ENCODE measurements at places on chromosomes 7 and 10.

- no peak for DNase-seq
Measured at GRCh38 chr7:35728412-35729060, 33.6 kb upstream of the HERPUD2 start.

DNA sequence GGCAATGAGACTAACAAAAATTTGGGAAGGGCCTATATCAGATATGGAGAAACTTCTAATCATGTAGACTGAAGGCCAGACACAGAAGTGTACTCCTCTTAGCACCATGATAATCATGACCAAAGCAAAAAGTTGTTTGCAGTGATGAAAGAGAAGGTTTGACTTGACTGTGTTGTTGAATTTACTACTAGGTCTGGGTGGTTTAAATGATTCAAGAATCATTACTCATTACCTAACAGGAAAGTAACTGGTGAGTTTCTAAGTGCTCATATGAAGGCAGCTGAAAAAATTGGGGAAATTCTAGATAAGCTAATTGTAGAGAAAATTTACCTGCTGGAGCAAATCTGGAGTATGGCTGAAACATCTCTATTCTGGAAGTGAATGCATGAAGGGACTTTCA, 451.5 kb upstream of the SORCS1 start:
- DNase-seq: no peak

GRCh38 chr7:25633426-25634036, 405.2 kb upstream of the NPVF start:
- no peak for DNase-seq

DNA sequence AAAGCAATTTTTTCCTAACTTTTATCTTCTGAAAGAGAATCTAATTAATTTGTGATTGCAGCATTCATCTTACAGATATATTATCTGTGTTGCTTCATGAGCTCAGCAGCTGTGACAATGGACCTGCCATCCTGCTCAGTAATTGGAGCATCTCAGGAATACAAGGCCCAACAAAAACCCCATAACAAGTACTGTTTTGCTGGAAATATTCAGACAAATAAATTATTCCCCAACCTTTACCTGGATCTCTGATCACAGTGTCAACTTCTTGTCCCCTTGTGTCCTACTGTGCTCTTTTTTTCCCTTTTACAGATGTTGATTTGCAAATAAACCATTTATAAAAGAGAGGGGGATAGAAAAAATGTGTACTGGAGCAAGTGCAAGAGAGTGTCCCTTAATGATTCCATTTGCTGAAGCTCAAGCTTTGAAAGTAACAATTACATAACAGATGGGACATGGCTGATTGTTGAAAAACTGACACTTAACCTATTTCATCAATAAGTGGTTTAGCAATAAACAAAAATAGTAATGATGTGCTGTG, 1063.4 kb upstream of the GHITM start:
- no peak for DNase-seq

DNA sequence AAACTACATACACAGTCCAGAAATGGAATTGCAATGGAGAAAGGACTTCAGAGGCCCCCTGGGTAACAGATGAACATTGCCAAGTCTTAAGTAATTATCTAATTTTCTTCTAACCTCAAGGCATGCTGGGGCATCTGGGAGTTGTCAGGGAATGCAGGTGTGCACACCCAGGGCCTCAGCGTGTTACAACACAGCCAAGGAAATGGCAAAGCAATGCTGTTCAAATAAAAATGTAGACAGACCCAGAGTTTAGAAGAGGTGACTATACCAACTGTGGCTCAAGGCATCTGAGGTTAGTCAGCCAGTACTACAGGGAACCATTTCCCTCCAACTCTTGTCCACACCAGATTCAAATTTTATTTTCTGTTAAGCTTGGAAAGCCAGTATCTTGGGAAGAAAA, 73.6 kb downstream of the CCDC3 start:
- DNase-seq: no peak

- peak; percentile 56 for DNase-seq
Measured at GRCh38 chr7:128425850-128426249, 16.1 kb upstream of the IMPDH1 start.

DNA sequence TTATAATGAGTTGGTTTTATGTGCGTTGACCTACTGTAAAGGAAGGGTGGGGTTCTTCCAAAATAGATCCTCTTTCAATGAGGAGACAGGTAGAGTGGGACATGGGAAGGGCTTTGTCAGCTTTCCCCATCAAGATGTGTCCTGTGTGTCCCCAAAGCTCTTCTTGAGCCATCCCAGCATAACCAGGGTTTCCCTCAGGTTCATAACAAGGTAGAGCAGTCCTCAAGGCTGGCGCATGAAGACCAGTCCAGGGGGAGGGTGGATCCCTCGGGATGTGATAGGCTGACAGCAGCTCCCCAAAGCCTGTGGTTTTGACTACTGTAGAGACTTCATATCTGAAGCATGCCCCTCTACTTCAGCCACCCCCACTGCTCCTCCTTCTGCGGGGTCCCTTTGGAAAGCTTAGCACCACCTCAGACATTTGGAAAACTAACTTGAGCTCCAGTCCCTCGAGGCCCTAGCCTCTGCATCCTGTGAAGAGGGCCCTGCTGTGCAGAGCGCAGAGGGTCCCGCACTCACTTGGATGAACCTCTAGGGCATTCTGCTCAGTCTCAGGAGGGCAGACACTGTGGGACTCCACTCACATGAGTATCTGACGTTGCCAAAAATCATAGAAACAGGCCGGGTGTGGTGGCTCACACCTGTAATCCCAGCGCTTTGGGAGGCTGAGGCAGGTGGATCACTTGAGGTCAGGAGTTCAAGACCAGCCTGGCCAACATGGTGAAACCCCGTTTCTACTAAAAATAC, 1.1 kb upstream of the GIMAP8 start:
- no peak for DNase-seq

DNA sequence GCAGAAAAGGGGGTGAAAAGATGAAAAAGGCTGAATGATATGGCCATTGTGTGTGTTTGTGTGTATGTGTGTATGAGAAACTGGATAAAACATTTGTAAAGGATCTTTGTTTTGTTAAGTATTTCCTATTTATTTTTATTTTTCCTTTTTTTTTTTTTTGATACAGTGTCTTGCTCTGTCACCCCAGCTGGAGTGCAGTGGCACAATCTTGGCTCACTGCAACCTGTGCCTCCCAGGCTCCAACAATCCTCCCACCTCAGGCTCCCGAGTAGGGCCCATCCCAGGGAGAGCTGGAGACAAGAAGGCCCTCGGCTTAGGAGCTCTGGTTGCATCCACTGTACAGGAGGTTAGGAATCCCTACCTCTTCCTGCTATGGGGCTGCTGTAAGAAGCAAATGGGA, 6.9 kb upstream of the CALML5 start:
- no peak for DNase-seq

GRCh38 chr7:93117327-93117726, 452 bp downstream of the SAMD9 start:
- no peak for DNase-seq

DNA sequence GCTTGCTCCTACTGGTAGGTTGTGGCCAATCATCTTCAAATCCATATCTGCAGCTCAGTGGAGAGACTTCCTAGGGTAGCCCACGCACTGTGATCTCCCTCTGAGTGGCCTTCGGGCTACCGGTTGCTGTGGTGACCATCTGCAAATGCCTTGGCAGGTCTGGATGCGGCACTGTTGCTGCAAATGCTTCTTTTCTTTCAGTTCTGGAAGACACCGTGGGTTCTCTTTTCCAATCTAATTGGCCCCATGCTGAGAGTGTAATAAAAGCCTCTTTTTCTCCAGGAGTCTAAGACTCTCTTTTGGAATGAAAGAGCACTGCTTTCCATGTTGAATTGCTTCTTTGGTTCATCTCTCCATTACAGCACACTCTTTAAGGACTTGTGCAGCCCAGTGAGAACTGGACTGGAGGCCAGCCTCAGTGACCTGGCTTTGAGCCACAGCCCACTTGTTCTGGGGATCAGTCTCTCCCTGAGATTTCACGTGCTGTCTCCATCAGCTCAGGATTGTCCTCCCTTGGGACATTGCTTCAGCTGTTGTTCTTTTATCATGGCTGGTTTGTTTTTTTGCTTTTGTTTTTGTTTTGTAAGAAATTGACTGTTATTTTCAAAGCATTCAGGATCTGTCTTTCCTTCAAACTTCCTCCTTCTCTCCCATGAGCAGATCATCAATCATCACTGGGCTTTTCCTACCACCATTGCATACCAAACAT, 286.6 kb downstream of the BMPER start:
- no peak for DNase-seq

DNA sequence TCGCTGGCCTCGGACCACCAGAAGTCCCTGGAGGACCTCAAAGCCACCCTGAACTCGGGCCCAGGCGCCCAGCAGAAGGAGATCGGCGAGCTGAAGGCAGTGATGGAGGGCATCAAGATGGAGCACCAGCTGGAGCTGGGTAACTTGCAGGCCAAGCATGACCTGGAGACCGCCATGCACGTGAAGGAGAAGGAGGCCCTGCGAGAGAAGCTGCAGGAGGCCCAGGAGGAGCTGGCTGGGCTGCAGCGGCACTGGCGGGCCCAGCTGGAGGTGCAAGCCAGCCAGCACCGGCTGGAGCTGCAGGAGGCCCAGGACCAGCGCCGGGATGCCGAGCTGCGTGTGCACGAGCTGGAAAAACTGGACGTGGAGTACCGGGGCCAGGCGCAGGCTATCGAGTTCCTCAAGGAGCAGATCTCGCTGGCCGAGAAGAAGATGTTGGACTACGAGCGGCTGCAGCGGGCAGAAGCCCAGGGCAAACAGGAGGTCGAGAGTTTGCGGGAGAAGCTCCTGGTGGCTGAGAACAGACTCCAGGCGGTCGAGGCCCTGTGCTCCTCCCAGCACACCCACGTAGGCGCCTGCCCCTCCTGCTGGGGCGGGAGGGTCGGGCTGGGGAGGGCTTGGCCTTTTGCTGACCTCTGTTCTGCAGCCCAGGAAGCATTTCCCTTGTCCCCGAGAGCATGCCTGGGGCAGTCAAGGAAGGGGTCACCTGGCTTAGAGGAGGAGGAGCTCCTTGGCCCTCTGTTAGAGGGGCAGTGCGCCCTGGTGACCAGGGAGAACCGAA, 77.3 kb upstream of the GTF2IRD1 start:
- DNase-seq: no peak

DNA sequence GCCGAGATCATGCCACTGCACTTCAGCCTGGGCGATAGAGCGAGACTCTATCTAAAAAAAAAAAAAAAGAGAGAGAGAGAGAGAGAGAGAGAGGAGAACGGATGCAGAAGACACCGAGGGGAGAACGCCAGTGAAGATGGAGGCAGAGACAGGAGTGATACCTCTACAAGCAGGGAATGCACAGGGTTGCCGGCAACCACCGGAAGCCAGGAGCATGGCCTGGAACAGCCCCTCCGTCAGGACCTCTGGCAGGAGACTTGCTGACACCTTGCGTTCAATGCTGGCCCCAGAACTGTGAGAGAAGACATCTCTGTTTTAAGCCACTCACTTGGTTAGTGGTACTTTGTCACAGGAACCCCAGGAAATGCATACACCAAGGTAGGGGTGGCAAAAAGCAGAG, 38.1 kb upstream of the DUSP5 start:
- DNase-seq: no peak

GRCh38 chr10:114079421-114079820, 35.8 kb downstream of the ADRB1 start:
- no peak for DNase-seq

DNA sequence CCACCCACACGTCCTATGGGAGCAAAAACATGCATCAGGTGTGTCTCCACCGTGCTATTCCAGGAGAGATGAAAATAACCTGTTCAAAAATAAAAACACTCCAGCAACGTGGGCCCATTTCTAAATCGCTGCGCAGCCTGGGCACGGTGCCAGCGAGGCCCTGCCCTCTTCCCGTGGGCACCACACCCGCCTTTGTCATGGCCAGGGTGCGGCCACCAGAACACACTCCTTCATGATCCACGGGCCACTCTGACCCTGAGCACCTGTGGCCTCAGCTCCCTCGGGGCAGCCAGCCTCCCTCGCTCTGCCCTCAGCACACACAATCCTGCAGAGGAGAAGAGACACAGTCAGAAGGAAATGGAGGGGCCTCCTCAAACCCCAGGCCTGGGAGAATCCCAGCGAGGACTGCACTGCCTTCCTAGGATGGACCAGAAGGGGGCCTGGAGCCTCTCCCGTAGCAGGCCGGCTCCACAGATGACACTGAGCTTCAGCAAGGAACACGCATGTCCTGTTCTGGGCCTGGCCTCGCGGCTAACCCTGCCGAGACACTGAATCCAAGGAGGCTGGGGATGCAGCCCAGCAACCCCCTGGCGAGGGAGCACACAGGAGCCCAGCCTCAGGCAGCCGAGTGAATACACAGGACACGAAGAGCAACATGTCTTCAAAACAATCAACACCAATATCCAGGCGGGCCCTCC, 169.0 kb downstream of the MAD1L1 start:
- DNase-seq: peak; percentile 77

- peak; percentile 100 for DNase-seq
Measured at GRCh38 chr7:5423976-5424748, 528 bp upstream of the TNRC18 start.

DNA sequence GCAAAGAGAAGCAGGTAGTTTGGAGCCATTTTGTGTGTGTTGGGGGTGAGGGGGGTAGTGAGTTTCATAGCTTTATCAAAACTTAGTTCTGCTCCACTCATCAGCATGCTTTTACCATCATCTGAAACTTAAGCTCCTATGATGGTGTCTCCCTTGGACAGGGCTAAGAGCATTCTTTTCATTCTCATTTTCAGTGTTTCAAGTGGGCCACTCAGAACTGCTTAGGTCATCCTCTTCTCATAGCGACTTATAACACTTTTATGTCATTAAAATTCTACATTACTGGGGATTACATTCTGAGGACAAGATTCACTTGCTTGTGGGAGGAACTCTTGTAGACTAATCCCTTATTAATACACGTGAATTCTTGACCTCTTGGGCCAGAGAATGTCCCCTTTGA, 649.4 kb downstream of the SUGCT start:
- DNase-seq: no peak

DNA sequence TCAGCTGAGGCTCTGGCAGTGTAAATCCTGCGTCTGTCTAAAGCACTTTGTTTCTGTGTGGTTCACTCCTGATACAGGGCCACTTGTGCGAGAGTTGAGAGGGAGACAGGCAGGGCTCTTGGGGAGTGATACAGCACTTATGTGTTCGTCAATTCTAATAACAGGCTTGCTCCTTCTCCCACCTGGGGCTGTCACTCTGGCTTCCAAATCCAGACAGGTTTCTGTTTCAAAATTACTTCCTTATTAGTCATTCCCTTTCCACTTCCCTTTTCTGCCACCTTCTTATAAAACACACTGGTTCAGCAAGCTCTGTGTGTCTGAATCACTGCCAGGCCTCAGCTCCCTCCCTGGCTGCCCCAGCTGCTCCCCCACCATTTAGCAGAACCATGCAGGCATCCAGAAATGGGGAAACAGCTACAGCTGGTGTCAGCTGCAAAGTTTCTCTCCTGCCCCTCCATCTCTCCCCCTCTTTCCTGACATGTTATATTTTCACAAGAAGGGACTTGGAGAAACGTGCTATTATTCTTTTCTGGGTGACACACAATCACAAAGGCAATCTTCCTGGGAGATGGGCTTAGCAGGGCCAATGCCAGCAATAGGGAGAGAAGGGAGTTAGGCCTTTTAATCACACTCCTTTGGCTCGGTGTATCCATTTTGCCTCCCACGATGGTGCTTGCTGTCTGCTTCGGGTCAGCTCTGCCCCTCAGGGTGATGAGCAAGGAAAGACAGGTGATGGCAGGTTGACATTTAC, 58.4 kb upstream of the ZNRF2 start:
- peak; percentile 82 for DNase-seq

- no peak for DNase-seq
Measured at GRCh38 chr7:25296086-25296485, 67.8 kb upstream of the NPVF start.

Measured in LoVo (cell line).